ENCODE measurements at places on chromosomes 3 and 15. TPM values are rescaled to one million over a fixed set of nuclear protein-coding genes. Genes with fewer than 3 reads are reported as not detected.

DNA sequence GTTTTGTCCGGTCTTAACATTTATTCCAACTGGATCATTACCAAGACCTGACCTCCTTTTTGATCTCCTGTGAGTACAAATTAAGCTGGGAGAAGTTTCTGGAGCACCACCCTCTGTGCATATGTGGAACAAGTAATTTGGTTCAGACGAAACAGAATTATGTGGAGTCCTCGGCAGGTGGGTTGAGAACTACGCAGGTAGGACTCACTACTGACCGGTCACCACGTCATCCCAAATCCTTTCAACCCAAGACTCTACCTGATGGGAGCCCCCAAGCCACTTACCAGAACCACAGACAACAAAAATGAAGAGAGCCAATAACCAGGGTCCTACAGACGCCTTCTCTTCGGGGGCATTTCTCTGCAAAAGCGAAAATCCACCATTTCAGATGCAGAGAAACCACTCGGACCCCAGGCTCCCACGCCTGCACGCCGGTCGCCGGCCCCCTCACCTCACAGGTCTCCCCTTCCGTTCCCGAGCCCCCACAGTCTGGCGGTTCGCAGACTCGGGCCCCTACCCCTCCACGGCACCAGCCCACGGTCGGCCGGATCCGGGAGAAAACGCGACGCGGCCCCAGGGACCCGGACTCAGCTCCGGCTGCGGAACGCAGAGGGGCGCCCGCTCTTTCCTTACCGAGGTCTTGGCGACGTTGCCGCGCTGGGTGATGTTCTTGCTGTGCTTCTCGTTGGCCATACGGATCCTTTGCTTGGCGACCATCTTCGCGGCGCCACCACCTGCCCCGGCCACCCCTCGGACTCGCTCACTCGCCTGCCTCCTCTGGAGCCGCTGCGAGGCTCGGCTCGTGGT lies 674 bp downstream of the SERP1 start:
- peaks cover 1% of the 10 kb centered on the region for H3K27me3 ChIP-seq
- H3K4me1 ChIP-seq: peaks cover 53% of the 10 kb centered on the region
- H3K36me3 ChIP-seq: peaks cover 36% of the 10 kb centered on the region
- DNase-seq: peak; percentile 8

Gene JAGN1
- total RNA-seq: 27.6 TPM

Gene UROC1
- not detected for total RNA-seq

Gene TUSC7
- not detected for total RNA-seq

DNA sequence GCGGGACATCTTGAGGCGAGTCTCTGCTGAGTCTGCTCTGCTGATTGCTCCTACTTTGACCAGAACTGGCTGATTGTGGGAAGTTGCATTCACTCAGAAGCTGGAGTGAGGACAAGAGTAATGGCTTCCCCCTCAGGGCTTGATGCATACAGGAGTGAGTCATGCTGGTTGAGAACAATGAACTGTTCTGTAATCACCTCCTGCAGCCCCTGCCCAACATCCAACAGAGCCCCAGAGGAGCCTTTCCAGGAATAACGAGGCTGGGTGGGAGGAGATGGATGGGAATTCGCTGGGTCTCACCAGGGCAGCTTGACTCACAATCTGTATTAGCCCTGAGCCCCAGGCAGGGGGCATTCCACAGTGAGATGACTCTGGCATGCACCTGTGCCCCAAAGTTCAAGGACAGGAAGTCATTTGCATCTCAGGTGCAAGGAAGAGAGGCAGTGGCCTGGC lies 85.0 kb downstream of the RAB11A start:
- DNase-seq: no peak
- H3K4me3 ChIP-seq: no peak overlapping the region
- no peak overlapping the region for H3K27ac ChIP-seq
- 0 out of 2 replicates have a peak, but pooled peaks cover 4% of the 10 kb centered on the region for H3K4me1 ChIP-seq
- peaks cover 27% of the 10 kb centered on the region for H3K27me3 ChIP-seq
- no peaks in the 10 kb centered on the region for H3K36me3 ChIP-seq

GRCh38 chr3:187694801-187695200 lies 7.6 kb downstream of the RTP2 start:
- peaks cover 25% of the 10 kb centered on the region for H3K27me3 ChIP-seq
- peak overlapping the region; percentile 64 for H3K4me3 ChIP-seq
- H3K36me3 ChIP-seq: no peaks in the 10 kb centered on the region
- H3K27ac ChIP-seq: peak overlapping the region; percentile 55
- peaks cover 27% of the 10 kb centered on the region for H3K4me1 ChIP-seq

DNA sequence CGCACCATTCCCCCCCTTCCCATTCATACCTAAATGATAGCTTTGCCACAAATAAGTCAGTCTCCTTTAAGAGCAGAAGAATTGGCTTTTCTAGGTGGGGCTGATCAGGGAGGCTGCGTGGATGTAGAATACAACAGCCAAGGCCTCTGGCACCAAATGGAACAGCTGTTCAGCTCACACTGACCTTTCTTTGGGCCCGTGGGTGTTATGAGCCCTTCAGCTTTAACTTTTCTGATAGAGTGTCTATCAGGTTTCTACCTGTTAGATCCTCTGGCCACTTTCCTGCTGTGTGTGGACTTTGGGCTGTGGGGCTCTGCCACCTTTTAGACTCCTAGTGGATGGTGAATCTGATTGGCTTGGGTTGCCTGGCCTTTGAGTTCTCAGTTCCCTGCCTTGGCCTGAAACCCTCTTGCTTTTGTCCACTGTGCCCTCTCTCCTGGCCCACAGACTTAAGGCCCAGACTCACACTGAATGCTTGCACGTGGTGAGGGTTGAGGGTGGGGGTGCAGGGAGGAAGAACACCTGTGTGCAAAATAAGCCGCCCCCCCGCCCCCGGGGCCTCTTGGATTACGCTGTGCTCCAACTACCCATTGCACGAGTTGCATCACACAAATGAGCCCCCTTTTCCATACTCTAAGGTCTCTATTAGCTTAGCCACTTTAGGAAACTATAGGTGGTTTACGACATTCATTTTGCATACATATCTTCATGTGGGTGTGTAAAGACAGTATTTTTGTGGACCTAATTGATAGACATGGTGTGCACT lies 1.3 kb upstream of the RFX7 start:
- peak overlapping the region; percentile 66 for H3K27ac ChIP-seq
- H3K4me1 ChIP-seq: peaks cover 41% of the 10 kb centered on the region
- H3K4me3 ChIP-seq: peak overlapping the region; percentile 98
- DNase-seq: no peak
- H3K36me3 ChIP-seq: no peaks in the 10 kb centered on the region

DNA sequence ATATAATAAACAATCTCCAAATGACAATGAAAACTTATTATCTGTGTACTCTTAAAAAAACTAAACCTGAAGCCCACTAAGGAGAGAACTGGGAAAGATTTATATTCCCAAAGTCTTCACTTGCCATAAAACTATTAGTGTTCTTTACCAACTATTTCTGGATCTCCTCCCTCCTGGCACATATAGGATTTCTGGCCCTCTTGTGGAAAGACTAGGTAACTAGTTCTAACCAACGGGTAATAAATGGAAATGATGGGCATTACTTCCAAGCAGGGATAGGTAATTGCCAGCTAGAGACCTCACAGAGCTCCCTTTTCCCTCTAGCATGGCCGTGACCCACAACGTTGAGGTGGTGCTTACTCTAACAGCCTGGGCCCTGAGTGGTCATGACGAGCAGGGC lies 110.1 kb downstream of the DNAH12 start:
- H3K4me3 ChIP-seq: no peak overlapping the region
- peak; percentile 53 for DNase-seq
- no peak overlapping the region for H3K27ac ChIP-seq
- peaks cover 13% of the 10 kb centered on the region for H3K27me3 ChIP-seq
- H3K36me3 ChIP-seq: no peaks in the 10 kb centered on the region

DNA sequence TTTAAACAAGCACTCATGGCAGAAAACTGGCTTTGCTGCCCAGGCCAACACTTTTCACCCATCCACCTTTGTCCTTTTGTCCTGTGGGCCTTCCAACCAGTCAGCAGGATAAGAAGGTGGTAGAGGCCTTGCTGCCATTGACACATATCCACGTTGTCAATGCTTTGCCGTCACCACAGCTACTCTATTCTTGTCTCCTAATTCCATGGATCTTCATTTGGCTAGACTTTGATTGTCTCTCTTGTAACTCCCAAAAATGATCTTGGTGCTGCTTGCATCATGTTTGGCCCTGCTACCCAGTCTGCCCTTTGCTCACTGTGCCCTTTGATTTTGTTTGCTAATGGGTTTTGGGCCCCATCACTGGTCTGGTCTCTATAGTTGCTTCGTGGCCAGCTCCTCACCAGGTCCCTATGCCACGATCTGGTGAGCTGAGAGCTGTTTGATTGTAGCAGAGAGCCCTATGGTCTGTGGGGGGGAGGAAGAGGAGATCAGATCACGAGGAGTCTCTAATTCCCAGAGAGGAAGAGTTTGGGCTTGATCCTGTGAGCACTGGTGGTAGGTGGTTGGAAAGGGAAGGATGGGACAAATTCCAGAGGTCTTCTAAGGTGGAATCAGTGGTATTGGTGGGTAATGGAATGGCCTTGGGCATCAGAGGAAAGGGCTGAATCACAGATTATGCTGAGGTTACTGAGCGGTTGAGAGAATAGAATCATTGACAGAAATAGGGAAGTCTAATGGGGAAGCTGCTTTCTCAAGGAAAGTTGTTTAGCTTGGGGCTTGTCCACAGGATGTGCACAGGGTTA lies 40.3 kb downstream of the ABHD2 start:
- H3K36me3 ChIP-seq: peaks cover 10% of the 10 kb centered on the region
- H3K4me3 ChIP-seq: no peak overlapping the region
- no peak for DNase-seq
- no peak overlapping the region for H3K27ac ChIP-seq
- no peaks in the 10 kb centered on the region for H3K27me3 ChIP-seq

GRCh38 chr3:158640646-158641045 lies 3.7 kb upstream of the GFM1 start:
- peaks cover 13% of the 10 kb centered on the region for H3K4me1 ChIP-seq
- H3K27me3 ChIP-seq: peaks cover 2% of the 10 kb centered on the region
- no peak overlapping the region for H3K27ac ChIP-seq
- no peak overlapping the region for H3K4me3 ChIP-seq

Gene GNL3
- total RNA-seq: 75.6 TPM

DNA sequence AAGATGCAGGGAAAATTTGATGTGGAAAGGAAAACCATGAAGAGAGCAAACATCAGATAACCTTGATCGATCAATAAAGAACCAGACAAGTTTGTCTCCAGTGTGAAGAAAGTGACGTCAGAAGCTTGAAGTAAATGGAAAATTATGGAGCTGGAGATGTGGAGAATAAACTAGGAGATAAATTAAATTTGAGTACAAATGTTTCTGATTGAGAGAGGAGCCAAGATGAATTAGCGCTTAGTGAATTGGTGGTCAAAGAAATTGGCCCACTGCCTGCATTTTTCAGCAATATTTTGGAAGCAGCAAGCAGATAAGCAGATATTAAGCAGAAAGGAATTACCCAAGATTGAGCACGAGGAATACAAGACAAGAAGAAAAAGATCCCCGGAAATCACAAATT lies 567.3 kb upstream of the ZNF385D start:
- DNase-seq: no peak
- H3K27ac ChIP-seq: no peak overlapping the region
- no peaks in the 10 kb centered on the region for H3K4me1 ChIP-seq

All from HFFc6 (cell line).